Fibroblast of lung (primary cell): ENCODE measurements at places on chromosomes 13 and 19. TPM values are rescaled to one million over a fixed set of nuclear protein-coding genes. Genes with fewer than 3 reads are reported as not detected.

ICAM1 gene
- 8.9 and 15.9 TPM in 2 replicates for total RNA-seq

FCAR gene
- total RNA-seq: not detected in 2 replicates

IL4I1 gene
- 1.2 and 1.5 TPM in 2 replicates for total RNA-seq

CTXN1 gene
- total RNA-seq: 0.66 and 0.77 TPM in 2 replicates

ZNF554 gene
- 4.9 and 5.8 TPM in 2 replicates for total RNA-seq

ZNF565 gene
- total RNA-seq: 6.3 and 6.4 TPM in 2 replicates

ZNF284 gene
- total RNA-seq: 3.3 and 4.0 TPM in 2 replicates

CD37 gene
- not detected in 2 replicates for total RNA-seq

ZNF85 gene
- total RNA-seq: 1.3 and 5.9 TPM in 2 replicates

TEX30 gene
- 11.9 and 14.1 TPM in 2 replicates for total RNA-seq

NKPD1 gene
- total RNA-seq: 0.17 and 0.26 TPM in 2 replicates

NUFIP1 gene
- total RNA-seq: 3.3 and 3.5 TPM in 2 replicates

KIR2DL3 gene
- total RNA-seq: not detected in 2 replicates
